ENCODE measurements at places on chromosomes 11 and 22.

DNA sequence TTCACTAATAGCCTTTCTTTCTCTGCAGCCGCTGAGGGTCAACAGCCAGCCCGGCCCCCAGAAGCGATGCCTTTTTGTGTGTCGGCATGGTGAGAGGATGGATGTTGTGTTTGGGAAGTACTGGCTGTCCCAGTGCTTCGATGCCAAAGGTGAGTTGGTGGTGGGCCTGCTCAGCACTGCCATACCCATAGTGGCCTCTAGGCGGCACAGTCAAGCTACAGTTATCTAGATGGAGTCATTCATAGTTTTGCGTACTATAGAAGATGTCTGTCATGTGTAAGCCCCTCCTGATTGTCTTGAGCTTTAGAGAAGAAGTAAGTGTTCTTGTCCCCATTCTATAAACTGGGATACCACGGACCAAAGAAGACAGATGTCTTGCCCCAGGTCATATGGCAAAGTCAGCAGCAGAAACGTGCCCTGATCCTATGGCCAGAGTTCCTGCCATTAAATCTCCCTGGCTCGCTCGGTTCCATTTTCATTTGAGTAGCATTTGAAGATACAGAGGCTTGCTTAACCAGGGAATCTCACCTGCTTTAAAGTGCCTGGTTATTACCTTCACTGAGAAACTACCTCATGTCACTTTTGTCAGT lies 42.1 kb upstream of the CRTAM start:
- DNase-seq: peak; percentile 45

- no peak for DNase-seq
These were observed 687 bp downstream of the ZNF202 start for GRCh38 chr11:123740787-123741158.

DNA sequence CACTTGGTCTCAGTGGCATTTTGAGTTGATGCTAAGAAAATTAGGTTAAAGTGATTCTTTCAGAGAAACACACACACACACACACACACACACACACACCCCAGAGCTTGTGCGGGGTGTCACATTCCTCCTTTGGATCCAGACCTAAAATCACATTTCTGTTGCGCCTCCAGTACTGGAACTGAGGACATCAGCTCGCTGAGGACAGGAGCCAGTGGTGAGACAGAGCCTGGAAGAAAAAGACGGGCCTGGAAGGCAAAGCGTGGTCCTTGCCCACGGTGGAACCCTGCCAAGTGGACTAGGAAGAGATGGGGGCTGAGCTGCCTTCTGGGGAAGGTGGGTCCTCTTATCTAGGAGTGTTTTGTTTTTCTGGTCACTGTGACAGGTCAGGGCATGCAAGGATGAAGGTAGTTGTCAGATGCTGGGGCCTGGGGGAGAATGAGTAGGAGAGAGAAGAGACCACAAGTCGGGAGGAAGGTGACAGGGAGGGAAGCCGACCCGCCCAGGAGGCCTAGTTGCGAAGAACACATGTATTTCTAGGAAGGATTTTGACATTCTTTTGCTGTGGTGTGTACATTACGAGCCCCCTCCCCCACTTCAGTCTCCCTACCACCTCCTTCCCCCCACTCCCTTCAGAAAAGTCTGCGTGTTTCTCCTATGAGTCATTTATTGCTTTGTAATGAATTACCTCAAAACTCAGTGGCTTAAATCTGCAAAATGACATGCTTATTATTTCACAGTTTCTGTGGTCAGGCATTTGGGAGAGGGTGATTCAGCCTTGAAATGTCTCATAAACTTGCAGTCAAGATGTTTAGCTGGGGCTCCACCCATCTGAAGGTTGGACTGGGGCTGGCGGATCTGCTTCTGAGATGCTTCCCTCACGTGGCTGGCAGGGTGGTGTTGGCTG lies 4.8 kb upstream of the ELFN2 start:
- DNase-seq: peak; percentile 99

- no peak for DNase-seq
These were observed 70.4 kb downstream of the CELSR1 start for GRCh38 chr22:46467006-46467405.

- DNase-seq: no peak
These were observed 15.8 kb downstream of the EPS8L2 start for GRCh38 chr11:721741-722345.

DNA sequence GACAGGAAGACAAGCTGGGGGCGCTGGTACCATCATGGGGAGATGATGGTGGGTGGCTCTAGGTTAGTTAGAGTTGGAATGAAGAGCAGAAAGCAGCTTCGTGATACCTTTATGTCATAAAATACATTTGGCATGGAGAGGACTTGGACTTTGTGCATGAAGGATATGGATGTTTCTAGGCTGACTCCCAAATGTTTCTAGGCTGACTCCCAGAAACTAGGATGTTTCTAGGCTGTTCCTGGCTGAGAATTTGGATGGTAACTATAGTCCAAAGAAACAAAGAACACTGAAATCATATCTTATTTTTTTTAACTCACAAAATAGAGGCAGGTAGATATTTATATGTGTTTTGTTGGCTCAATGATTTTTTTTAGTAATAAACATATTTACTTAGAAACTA lies 89.4 kb upstream of the VPREB1 start:
- no peak for DNase-seq

- DNase-seq: peak; percentile 70
These were observed 69.1 kb downstream of the NAT10 start for GRCh38 chr11:34174412-34175041.

DNA sequence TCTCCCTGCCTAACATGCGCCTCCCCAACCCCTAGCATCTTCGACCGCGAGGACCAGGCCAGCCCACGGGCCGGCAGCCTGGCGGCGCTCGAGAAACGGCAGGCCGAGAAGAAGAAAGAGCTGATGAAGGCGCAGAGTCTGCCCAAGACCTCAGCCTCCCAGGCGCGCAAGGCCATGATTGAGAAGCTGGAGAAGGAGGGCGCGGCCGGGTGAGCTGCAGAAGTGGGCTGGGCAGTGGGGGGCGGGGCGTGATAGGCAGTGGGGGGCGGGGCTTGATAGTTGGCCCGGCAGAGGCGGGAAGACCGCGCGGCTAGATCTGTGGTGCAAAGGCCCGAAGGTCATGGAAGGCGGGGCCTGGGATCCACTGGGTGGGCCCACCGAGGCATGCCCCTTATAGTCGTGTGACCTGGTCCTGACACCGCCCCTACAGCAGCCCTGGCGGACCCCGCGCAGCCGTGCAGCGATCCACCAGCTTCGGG lies 8.7 kb downstream of the SELENOM start:
- DNase-seq: no peak

DNA sequence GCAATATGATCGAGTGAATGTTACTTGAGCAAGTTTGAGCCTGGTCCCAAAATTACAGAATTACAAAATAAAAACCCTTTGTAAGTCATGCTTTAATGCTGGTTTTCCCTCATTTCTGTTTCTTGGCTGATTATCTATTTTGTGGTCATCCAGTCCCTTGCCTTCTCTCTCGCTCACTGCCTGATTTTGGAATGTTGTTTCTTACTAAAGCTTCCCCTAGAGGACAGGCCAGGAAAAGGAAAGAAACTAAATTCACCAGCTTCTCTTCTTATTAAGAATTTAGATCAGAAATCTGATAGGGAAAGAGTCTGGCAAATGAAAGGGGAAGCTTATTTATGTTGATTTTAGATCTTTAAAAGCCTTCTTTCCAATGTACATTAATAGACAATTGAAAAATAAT lies 16.6 kb upstream of the BDNF start:
- DNase-seq: peak; percentile 71

DNA sequence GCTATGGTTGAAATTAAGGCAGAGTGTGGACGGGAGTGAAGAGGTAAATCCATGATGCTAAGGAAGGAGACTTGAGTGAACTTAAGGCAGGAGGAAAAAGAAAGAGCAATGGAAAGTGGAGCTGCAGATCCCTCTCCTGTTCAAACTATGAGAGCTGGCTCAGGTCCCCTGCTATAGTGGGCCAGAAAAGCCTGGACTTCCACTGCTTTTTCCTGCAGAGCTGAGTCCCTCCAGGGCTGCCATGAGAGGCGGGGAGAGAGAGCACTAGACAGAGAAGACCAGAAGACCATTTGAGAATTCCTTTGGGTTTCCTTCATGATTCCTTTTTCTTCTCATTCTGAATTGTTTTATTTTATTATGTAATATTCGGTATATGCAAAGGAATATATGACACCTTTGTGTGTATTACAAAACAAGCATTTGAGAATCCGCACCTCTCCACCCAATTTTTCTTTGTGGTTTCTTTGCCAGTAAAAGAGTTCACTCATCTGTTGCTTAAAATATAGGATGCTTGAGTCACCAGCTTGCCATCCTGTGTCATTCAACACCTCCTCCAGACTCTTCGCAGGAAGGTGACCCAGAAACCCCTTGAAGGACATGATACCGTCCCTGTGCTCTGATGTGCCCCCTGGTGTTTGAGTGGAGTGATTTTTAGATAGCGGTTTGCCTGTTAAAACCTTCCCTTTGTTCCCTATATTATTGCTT lies 24.4 kb downstream of the SREBF2 start:
- DNase-seq: peak; percentile 57

GRCh38 chr11:65571420-65571819 lies 918 bp upstream of the FAM89B start:
- no peak for DNase-seq

- peak; percentile 15 for DNase-seq
These were observed 18.9 kb upstream of the GDPD4 start for GRCh38 chr11:77320351-77320750.

DNA sequence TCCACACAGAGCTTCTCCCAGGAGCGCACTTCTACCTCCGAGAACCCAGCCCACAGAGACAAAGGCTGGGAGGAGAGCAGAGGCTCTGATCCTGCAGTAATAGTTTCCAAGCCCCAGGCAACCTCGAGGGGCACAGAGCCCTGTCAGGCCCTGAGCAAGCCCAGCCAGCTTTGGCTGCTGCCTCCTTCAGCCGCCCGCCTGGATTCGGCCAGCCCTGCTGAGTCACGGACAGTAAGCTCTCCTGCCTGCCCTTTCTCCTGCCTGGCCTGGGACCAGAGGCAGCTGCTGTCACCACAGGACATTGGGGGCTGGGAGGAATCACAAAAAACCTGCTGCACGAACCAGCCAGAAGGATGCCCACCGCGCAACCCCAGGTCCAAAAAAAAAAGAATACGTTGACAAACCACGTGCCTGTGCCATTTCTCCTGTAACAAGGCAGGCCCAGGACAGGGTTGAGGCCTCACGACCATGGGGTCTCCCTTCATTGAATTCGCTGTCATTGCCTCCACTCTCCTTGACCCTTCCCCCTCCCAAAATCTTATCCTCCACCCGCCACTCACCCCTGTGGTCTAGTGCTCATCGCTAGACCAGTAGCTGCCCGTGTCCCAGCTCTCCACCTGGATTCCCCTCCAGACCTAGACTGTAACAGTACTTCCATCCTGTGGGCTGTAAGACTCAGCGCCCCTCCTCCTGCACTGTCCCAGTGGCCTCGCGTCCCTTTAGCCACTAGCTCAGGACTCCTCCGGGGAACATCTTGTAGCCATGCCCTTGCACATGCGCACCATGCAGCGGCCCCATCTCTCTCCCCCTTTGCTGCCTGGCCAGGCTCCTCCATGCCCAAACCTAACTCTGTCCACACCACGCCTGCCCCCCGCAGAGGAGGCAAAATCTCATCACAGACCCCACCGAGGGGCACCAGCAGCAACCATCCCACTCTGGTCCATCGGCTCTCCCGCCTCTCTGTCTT lies 7.4 kb upstream of the SLC22A12 start:
- no peak for DNase-seq

GRCh38 chr11:113908098-113908497 lies 3.5 kb downstream of the HTR3B start:
- no peak for DNase-seq

DNA sequence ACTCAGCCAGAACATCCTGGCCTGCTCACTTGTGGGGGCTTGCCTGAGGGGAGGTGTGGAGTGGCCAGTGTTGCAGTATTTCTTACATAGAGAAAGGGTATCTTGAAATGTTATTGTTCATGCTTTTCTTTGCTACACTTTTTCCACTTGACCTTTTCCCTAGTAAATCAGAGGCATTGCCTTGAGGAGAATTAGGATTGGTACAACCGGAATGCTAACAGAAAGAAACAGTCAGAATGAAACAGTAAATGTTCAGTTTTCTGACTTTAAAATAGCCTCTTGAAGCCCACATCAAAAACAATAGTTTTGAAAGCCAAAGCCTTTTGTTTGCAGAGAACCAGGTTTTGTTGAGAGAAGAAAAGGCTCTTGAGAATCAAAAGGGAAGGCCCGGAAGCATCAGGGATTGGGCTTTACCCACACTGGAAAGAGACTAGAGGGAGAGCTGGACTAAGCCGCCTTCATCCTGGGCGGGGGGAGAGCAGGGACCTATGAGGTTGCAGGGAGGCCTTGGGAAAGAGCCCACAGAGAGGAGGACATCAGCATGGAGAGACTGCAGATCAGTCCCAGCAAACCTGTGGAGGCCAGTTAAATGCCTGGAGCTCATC lies 12.4 kb downstream of the ADM start:
- DNase-seq: no peak

- DNase-seq: peak; percentile 29
These were observed at the start of gene FXYD6 for GRCh38 chr11:117876341-117877119. FXYD6 (minus strand) TSS chr11:117876658; CDS start chr11:117842776, 33,882 bp downstream.

DNA sequence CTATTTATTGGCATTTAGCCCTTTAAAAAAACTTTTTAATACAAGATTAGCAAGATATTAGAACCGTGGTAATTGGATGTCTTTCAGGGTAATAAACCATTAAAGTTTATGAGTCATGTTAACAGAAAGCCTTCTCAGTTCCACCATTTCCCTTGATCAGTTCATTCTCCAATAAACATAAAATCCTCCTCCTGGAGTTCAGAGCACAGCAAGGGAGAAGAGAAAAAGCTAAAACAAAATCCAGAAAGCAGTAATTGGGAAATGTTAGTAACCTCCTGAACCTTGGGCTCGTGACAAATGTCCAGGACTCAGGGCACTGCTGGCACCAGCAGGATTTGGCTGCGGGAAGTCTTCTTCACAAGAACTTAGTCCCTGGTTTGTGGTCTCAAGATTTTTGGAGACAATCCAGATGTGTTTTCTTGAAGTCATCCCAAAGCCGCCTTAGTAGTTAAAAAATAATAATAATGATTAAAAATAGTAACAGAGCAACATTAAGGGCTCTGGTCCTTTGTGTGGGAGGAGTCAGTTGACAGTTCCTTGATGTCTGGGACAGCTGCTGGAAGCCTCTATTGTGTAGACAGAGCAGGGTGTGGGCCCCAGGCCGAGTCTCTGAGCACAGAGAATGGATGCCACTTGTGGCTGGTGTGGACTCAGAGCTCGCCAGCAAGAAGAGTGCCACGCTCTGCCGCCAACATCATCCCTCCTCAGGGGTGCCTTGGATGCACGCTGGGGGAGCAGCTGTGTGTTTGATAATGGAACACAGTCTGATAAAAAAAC lies 43.4 kb upstream of the PITPNB start:
- peak; percentile 44 for DNase-seq

GRCh38 chr11:119790476-119790875 lies 61.5 kb upstream of the NECTIN1 start:
- DNase-seq: no peak

GRCh38 chr11:132177106-132177505 lies 806.7 kb downstream of the NTM start:
- DNase-seq: peak; percentile 74

GRCh38 chr22:30602049-30602448 lies 4.9 kb upstream of the TCN2 start:
- peak; percentile 21 for DNase-seq

DNA sequence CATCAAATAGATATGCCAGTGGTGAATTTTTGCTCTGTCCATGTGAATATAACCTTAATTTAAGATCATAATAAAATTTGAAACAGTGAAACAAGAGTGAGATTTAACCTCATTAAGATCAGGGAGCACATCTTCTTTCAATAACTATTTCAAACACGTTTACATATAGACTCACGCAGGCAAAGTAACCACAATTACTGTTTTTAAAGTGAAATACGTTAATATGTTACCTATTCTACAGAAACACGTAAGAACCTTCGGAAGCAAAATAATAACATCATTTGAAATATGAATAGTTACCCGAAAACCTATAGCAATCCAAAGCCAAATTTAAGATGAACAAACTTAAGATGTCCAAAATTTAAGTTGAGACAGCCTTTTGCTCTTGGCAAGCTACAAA lies 136.2 kb upstream of the ZC3H12C start:
- no peak for DNase-seq

All from fibroblast of skin of scalp (primary cell).